ENCODE measurements at places on chromosomes 2 and 18.

GRCh38 chr18:12990123-12990475 lies 1.1 kb upstream of the CEP192 start:
- DNase-seq, result peak; percentile 49

DNA sequence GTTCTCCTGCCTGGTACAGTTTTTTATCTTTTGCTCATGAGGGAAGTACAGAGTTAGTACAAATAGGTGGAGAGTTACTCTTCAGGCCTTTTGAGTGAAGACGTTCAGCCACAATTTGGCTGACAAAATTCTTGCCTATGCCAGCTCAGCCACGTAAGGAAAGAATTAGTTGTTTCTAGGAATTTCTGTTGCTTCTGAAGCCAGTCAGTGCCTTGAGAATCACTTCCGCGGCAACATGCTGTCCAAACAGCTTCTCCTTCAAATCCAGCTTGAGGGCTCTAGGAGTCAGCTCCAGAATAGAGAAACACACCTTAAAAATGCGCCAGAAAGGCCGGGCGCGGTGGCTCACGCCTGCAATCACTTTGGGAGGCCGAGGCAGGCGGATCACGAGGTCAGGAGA lies 27.5 kb downstream of the M1AP start:
- no peak for DNase-seq

DNA sequence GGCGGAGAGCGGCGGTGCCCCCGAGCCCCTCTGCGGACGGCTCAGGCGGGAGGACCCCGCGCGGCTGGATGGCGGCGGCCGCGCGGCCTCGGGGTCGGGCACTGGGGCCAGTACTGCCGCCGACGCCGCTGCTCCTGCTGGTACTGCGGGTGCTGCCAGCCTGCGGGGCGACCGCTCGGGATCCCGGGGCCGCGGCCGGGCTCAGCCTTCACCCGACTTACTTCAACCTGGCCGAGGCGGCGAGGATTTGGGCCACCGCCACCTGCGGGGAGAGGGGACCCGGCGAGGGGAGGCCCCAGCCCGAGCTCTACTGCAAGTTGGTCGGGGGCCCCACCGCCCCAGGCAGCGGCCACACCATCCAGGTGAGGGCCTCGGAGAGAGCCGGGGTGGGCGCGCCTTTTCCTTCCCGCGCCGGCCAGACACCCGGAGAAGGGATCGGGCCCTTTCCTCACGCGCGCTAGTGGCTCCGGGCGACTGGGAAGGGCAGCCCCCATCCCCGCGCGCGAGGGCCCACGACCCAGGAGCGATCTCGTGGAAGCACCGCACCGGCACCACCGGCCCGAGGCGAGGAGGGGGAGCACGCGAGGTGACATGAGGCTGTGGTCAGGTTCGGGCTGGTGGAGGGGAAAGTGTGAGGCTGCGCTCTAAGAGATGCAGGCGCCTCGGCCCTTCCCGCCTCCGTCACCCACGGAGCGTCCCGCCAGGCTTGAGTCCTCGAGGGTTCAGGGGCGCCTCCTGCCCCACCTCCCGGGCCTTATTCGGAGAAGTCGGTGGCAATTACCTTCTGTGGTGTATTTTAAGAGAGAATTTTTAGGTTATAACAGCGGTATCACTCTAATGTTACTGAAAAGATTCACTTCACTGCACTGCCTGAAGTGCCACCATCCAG lies 607 bp downstream of the LAMA3 start:
- DNase-seq, result no peak

DNA sequence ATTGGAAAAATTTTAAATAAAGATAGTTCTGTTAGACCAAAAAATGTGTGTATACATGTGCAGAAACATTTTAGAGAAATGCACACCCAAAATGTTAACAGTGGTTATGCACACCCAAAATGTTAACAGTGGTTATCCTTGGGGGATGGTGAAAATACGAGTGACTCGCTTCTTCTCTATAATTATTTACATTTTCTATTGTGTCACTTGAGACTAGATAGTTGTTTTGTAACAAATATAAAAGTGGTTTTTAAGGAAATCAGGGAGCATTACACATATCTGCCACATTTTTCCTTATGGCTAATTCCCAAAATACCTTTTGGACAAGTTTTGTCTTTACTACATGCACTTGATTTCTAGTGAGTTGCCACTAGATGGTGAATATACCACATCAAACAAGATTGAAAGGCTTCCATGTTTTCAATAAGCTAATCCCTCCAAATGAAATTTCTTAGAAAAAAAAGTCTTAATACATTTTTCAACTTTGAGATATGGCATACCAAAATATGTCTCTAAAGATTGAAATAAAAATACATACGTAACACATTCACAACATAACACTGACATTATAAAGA lies 9.0 kb upstream of the HIBCH start:
- no peak for DNase-seq

DNA sequence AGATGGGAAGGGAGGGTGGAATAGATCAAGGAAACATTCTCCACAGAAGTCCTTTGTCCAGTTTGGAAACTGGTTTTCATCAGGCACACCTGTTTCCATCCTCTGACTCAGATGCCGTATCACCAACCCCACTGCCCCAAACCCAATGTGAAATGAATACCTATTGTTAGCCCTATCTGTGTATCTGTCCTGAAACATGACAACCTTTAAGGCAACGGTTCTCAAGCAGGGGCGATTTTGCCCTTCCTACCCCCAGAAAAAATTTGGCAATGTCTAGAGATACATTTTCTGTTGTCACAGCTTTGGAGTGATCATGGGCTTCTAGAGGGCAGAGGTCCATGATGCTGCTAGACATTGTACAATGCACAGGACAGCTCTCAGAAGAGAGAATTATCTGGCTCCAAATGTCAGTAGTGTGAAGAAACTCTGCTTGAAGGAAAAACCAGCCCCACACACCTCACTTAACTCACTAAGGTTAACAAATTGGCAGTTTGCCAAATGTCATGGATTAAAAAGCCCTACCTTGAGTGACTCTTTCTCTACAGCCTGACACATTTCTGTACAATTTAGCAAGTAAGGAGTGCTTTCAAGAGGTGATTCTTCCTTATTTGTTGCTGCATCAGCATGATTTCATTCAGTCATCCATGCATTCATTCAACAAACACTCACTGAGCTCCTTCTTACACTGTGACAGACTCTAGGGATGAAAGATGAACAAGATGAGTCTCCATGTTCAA lies 3.4 kb downstream of the SCTR start:
- DNase-seq, result no peak

DNA sequence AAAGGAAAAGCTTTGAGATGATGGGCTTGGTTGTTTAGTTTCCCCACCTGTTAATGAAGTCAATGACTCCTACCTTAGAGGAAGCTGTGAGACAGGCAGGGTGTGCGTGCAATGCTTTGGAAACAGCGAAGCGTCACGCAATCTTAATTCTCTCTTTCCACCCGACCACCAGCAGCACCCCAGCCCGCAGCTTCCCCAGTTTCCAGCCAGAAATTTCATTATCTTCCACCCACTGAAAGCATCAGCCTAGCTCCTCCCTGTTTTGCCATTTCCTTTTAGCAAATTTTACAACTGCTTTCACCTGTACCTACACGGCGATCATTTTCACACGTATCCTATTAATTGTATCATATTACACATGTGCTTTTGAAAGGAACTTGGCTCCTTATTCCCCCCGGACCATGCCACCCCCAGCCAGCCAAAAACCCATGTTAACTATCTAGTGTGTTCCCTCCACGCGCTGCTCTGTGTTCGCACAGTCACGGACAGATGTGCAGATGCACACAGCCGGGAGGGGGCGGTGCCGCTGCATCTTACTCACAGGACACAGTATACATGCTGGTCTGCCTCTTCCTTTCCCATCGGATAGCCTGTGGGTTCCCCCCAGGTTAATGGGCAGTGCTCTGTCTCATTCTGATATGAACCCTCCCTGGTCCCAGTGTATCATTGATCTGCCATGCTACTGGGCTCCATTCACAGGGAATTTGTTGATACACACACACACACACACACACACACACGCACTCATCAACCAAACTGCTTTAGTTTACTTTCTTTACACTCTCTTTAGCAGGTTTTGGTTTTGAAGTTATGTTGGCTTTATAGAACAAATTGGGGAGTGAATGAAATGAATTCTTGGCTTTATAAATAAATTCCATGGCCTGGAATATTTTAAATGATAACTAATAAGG lies 22.4 kb downstream of the CYP27C1 start:
- DNase-seq, result peak; percentile 50

- no peak for DNase-seq
These were observed 449.2 kb upstream of the SPRED2 start for GRCh38 chr2:65881592-65881991.

DNA sequence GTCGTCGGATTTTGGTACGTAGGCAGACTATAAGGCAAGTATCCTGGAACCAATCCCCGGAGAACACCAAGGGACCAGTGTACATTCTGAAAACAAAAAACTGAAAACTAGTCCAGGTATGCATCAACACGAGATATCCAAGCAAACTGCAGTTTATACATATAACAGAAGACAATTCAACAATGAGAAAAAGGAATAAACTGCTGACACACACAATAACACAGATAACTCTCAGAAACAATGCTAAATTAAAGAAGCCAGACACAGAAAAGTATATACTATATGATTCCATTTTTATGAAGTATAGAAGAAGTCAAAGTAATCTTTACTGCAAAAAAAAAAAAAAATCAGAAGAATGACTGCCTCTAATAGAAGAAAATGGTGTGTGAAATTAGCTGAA lies 5.9 kb downstream of the ROCK2 start:
- no peak for DNase-seq

DNA sequence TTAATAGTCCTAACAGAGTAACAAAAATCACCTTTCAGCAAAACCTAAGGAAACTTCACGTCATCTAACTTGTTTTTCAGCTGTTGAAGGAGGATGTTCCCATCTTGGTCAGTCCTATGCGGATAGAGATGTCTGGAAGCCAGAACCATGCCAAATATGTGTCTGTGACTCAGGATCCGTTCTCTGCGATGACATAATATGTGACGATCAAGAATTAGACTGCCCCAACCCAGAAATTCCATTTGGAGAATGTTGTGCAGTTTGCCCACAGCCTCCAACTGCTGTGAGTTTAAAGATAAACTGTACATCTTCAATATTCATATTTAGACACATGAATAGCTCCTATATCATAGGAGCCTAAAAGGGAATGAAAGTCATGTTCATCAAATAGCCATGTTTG lies 10.5 kb downstream of the COL3A1 start:
- DNase-seq, result no peak

- no peak for DNase-seq
These were observed 7.5 kb downstream of the DPYSL5 start for GRCh38 chr2:26855466-26855865.

DNA sequence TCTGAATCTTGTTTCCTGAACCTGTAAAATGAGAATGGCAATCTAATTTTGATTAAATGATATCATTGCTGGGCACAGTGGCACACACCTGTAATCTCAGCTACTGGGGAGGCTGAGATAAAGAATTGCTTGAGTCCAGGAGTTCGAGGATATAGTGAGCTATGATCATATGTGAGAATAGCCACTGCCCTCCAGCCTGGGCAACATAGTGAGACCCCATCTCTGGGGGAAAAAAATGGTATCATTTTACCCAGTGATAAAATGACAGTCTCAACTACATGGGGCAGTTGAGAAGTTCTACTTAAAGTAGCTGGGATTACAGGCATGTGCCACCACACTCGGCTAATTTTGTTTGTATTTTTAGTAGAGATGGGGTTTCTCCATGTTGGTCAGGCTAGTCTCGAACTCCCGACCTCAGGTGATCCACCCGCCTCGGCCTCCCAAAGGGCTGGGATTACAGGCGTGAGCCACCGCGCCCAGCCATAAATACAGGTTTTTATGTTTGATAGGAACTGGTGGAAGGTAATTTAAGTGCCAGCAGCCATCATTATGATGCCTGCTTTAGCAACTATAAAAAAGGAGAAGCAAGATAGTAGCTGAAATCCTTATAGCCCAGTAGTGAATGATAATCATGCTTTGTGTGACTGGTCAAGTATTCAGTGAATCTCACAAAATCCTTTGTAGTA lies 17.0 kb downstream of the BZW1 start:
- no peak for DNase-seq

GRCh38 chr18:58132595-58133261 lies 88.7 kb downstream of the NEDD4L start:
- no peak for DNase-seq

DNA sequence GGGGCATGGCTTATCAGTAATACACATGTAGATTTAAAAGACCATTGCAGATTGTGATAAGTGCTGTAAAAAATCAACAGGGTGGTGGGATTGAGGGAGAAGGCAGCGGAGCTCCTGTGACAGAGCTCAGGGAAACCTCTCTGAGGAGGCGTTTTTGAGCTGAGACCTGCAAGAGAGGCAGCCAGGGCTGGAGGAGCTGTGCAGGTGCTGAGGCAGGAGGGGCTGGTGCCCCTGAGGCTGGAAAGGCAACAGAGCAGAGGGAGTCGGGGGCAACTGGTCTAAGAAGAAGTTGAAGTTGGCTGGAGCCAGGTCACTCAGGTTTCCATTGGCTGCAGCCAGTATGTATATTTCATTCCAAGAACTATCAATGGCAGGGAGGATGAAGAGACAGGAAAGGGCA lies 47.6 kb downstream of the KLHL29 start:
- no peak for DNase-seq

- peak; percentile 51 for DNase-seq
These were observed 177.9 kb downstream of the CYRIA start for GRCh38 chr2:16487686-16488085.

DNA sequence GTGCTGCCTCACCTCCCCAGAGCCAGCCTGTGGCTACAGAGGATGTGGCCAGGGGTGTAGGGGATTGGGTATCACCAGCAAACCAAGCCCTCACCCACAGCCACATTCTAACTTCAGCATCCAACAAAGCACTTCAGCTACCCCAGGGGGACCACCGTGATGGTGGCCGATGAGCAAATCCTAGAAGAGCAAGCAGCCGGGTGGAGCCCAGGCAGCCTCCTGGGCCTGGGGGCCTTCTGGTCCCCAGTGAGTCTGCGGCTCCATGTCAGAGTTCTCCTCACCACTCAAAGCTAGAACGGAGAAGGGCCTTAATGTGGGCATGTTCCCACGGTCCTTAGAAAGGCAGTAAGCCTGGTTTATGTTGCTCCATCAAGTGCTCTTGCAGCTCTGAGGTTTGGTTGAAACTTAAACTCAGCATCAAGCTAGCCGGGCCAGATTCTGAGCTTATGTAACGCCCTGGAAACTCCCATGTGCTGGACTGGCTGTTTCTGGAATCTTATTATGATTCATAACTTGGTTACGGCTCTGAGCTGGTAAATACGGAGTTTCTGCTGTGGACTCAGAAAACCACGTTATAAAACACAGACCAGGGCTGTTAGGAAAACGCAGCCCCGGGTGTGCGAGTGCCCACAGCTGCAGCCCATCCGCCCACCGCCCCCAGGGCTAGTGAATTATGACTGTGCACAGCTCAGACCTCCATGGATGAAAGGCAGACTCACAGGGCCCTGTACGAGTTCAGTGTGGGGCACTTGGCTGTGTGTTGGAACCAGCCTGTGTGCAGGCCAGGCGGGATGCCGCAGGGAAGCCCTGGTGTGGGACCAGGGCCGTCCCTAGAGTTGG lies 99.8 kb downstream of the SEPTIN10 start:
- DNase-seq, result peak; percentile 73

GRCh38 chr2:60445684-60446179 lies 107.7 kb downstream of the BCL11A start:
- DNase-seq, result no peak

GRCh38 chr2:66202586-66202985 lies 232.3 kb upstream of the MEIS1 start:
- DNase-seq, result no peak

GRCh38 chr2:238698451-238699306 lies 149.2 kb upstream of the TWIST2 start:
- DNase-seq, result no peak

GRCh38 chr18:6365385-6365784 lies 49.3 kb downstream of the L3MBTL4 start:
- DNase-seq, result no peak

Data from suppressor macrophage treated with lipopolysaccharide for 1 hour (primary cell).